ENCODE measurements at places on chromosomes 6 and 20. TPM values are rescaled to one million over a fixed set of nuclear protein-coding genes. Genes with fewer than 3 reads are reported as not detected.

DNA sequence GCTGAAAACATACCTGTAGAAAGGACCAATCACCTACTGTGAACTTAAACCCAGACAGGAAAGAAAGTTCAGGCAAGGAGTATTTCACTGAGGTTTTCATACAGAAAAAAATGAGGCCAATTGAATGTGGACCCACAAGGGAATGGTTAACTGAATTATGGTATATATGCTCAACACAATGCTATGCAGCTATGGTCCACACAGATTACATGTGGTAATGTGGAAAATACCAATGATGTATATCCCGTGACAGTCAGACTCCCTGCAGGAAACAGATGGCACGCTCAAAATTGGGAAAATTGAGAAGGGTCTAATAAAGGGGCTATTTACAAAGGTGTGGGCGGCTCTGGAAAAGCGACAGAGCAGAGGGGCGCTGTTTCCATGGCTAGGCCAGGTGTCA lies 47.1 kb upstream of the PIM1 start:
- no peak for DNase-seq

DNA sequence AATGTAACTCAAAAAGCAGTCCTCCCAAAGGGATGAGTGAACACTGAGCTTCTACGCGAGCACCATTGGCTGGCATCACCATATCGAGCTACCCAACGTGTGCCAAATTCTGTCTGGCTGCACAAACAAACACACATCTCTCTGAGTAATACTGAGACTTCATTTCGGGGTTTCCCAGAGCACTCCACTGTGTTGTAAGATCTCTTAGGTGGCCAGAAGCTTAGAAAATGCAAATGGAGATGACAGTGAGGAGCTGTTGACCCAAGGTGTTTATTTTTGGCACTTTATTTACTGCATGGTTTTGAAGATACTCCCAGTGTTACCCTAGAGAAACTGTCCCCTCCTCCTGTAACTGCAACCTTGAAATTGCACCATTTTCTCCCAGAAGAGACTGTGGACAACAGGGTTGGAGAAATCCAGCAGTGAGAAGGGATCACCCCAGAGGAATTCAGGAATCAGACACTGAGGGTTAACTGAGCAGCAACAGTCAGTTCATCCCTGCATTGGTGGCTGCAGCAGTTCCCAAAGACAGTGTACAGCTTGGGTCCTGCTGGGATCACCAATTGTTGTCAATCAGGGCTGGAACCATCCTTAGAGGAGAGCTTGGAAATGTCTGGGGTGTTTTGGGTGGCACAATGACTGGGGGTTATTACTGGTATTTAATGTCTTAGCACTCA lies 1.0 kb upstream of the RIPOR2 start:
- DNase-seq = peak; percentile 55

GRCh38 chr20:57657535-57658446 lies 37.6 kb upstream of the ZBP1 start:
- DNase-seq = peak; percentile 85

- no peak for DNase-seq
Observed at GRCh38 chr20:3532089-3532615, 61.3 kb downstream of the ATRN start.

GRCh38 chr6:101545191-101545590 lies 151.7 kb downstream of the GRIK2 start:
- DNase-seq = no peak

GRCh38 chr20:43969028-43969447 lies 54.4 kb downstream of the TOX2 start:
- no peak for DNase-seq

DNA sequence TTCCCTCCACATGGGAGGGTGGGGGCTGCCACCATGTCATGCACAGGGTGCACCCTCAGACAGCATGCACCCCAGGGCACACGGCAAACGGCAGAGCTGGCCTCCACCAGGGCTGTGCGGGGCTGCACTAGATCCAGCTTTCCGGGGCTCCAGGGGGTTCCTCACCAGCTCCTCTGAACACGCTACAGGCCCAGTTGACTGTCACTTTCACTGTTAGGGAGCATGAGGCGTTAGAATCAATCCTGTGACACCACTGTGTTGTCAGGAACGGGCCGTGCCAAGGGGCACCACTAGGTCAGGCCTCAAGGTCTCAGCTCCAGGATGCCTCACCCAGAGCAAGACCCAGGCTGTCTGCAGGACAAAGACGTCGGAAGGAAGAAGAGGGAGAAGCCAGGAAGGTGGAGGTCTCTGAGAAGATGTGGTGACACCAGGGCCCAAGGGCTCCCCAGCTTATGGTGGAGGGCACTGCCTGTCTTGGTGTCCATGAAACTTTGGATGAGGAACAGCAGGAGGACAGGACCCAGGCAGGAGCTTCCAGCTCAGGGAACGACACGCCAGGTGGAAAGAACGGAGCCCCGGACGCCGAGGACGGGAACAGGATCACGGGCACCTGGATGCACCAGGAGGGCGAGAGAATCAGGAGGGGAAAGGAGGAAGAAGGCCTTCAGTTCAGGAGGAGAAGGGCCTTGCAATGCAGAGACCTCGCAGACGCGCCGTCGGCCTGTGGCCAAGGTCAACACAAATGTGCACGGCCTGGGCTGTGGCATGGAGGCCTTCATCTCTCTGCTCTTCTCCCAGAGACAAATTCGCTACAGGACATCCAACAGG lies 49.5 kb downstream of the YTHDF1 start:
- DNase-seq = no peak

DNA sequence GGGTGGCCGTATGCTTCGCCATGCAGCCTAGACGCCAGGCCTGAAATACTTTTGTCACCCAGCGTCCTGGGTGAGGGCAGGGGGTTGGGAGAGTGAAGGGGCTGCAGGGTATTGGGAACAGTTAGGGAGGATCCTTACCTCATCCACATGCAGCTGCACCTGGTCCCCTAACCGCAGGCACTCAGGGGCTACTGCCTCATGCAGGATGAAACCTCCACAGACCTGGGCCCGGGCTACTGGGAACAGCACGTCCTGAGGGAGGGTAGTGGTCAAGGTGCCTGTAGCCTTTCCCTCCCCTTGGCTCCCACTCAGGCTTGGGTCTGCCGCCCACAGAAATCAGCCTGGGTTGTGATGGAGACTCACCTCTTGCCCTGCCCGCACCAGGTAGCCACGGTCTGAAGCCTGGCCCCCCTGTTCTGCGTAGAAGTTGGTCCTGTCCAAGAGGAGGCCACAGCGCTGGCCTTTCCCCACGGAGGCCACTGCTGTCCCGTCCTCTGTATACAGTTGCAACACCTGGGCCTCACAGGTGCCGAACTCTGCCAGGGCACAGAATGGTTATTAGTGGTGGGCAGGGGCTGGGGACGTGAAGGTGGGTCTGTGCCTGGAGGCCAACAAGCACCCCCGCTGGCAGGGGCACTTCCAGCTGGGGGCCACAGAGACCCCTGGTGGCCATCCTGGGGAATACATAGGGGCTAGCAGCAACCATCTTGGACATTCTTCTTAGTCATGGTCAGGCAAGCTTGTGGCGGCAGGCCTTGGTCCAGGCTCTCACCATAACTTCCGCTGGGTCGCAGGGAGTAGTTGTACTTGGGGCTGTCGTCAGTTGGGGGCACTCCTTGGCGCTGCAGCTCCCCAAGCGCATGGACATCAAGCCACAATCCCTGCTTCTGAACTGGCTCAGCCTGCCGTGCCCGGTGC lies 8.6 kb downstream of the AARS2 start:
- no peak for DNase-seq

DNA sequence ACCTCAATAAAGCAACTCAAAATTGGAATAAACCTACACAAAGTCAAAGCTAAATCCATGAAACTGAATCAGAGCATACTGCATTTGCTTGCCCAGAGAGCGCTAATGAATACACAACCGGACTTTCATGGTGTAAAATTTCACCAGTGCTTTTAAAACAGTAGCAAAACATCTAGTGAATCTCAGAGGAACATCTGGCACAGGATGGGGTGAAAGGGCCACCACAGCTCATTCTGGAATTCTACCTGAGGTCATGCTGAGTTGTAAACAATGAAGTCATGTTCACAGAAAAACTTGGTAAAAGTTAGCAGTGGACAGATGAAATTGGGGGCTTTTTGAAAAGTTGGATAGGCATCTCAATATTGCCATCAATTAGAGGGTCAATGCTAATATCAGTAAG lies 125.6 kb upstream of the STXBP5 start:
- no peak for DNase-seq

DNA sequence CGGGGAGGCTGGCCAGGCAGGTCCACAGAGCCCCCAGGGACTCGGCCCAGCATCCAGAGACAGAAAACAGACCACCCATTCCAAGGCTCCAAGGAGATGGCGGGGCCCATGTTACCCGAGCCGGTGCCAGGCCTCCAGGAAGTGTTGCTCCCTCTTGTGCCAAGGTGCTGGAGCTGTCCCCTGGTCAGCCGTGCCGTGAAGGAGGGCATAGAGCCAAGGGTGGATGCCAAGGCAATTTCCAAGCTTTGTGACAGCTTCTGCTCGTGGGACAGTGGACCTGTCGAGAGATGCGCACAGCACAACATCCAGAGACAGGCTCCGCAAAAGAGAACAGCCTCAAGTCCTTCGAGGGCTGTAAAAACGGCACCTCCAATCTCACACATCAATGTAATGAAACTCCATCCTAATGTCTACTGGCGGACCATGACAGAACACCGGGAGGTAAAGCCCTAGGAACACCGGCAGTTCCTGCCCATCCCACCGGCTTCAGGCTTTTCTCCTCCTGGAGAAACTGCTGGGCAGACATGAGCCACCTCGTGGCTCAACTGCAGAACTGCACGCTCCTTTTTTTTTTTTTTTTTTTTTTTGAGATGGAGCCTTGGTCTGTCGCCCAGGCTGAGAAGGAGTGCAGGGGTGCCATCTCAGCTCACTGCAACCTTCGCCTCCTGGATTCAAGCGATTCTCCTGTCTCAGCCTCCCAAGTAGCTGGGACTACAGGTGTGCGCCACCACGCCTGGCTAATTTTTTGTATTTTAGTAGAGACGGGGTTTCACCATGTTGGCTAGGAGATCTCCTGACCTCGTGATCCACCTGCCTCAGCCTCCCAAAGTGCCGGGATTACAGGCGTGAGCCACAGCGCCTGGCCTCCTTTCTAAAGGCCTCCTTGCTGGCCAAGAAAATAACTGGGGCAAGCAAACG lies 30.9 kb upstream of the AVP start:
- DNase-seq = peak; percentile 36

GRCh38 chr20:46592580-46593362 lies 42.3 kb upstream of the OCSTAMP start:
- DNase-seq = no peak

- DNase-seq = no peak
Observed at GRCh38 chr20:1894471-1894950, 696 bp upstream of the SIRPA start.

DNA sequence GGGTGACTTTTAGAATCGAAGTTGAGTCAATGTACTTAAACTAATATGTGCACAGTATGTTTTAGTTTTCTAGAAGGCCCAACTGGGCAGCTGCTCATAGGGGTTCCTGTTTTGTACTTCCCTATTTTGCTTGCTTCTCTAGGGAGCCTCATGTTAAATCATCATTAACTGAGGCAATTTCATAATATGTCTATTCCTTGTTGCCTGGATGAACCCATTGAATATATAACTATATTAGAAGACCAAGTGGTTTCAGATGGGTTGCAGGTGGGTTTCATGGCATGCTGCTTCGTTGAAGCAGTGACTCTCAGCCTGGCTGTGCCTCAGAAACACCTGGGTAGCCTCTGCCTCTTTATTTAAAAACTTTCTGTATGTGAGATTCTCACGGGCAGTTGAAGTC lies 22.2 kb downstream of the CARMIL1 start:
- no peak for DNase-seq

DNA sequence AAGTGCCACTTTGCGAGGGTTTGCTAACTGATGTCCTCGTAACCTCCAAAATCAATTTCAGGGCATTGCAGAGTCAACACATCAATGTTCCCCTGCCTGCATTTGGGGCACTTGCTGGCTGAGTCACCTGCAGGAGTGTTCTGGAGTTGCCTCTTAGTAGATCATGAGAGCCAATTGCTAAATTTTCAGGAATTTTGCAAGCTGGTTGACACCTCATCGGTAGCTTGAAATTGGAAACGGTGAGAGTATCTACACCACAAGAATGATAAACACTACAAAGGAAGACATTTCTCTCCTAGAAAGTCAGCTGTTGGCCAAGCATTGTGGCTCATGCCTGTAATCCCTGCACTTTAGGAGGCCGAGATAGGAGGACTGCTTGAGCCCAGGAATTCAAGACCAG lies 10.8 kb upstream of the BFSP1 start:
- peak; percentile 87 for DNase-seq

DNA sequence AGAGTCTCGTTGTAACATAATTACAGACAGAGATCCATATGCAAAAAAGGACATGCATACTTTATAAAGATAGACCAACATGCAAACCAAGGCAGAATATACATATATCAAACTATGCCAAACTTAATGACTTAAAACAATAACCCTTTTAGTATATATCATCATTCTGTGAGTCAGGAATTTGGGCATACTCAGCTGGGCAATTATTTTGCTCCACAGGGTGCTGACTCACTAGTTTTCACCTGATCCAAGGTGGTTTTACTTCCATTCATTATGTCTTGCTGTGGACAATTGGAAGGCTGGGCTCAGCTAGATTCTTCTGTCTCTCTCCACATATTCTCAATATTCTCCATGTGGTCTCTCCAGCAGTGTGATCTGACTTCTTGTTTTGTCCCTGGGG lies 41.2 kb upstream of the RNF146 start:
- peak; percentile 40 for DNase-seq

GRCh38 chr6:24798740-24799540 lies at the start of gene ARMH2:
Gene ARMH2 (minus strand): TSS chr6:24798917. CDS start chr6:24798857, 60 bp downstream.
- DNase-seq = no peak

GRCh38 chr20:53943522-53944291 lies 126.7 kb downstream of the BCAS1 start:
- DNase-seq = peak; percentile 30

Gene PPP1R14C
- total RNA-seq = 80.0 TPM

Gene RAD21L1
- total RNA-seq = under 0.01 TPM

Gene SALL4
- 0.26 TPM for total RNA-seq

Gene SLC17A3
- not detected for total RNA-seq

Gene PRICKLE4
- 0.90 TPM for total RNA-seq

Gene ADGRG6
- total RNA-seq = 20.1 TPM

Gene WDR27
- total RNA-seq = 16.8 TPM

Gene FNDC1
- total RNA-seq = not detected

Gene RGS17
- 4.7 TPM for total RNA-seq

Gene TASP1
- 16.0 TPM for total RNA-seq

Gene ESR1
- total RNA-seq = 0.13 TPM

Data from bronchial epithelial cell (primary cell).